ENCODE measurements at places on chromosomes 1 and 21.
A peak's percentile ranks its signal among the peaks of the same experiment; 100 is the strongest.

DNA sequence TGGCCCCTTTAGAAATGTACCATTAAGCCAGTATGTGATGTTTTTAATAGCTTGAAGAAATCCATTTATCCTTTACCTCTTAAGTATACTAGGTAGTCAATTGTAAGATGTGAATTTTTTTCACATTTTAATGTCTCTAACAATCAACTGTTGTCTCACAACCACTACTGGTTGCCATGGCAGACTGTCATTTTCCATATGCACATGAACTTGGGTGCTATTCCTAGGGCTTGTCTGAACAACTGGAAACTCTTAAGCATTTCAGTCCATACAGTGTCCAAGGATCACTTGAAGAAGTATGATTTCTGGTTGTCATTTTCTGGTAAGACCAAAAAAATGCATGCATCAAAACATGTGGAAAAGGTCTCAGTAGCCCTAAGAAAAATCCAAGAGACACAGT, 315.1 kb downstream of the HHIPL2 start:
- no peak for DNase-seq

- DNase-seq = no peak
Observed at GRCh38 chr1:198272492-198272891, 115.7 kb downstream of the NEK7 start.

GRCh38 chr1:1272341-1273208, 1.1 kb downstream of the UBE2J2 start:
- no peak for DNase-seq

DNA sequence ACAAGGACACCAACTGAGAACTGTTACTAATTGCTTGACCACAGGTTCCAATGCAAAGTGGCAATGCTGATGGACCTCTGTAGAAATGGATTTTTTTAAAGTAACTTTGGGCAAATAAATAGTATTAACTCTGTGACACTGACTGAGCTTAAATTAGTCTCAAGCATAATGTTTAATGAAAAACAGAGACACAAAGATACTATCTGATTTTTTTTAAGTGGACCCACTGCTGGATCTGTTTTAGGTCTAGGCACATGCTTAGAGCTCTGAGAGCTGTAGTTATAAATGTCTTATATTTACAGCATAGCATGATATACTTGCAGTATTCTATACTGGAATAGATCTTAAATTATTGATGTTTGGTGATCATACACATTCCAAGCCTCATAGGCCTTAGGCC, 481.6 kb upstream of the LRRC7 start:
- DNase-seq = no peak

- no peak for DNase-seq
Observed at GRCh38 chr1:39859859-39860812, 23.2 kb downstream of the TRIT1 start.

GRCh38 chr1:89780721-89781120, 40.1 kb upstream of the LRRC8D start:
- no peak for DNase-seq

DNA sequence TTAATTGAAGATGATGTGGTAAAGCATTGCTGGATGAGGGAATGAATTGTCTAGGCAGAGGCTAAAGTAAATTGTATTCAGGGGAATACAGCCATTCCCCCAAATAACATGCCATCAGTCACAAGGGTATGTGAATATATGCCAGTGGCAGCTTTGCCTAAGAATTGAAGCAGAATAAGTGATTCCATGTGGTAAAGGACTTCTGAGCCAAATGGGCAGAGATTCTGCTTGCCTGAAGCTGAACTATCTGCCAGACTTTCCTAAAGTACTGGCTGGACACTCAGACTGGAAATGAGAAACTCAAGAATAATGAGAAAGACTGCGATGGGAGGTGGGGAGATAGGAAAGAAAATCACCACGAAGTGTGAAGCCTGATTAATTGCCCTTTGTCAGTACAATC, 2.4 kb downstream of the LIX1L start:
- no peak for DNase-seq

- peak; percentile 96 for DNase-seq
Observed at GRCh38 chr21:43938751-43939442, 73.2 kb upstream of the TRAPPC10 start.

DNA sequence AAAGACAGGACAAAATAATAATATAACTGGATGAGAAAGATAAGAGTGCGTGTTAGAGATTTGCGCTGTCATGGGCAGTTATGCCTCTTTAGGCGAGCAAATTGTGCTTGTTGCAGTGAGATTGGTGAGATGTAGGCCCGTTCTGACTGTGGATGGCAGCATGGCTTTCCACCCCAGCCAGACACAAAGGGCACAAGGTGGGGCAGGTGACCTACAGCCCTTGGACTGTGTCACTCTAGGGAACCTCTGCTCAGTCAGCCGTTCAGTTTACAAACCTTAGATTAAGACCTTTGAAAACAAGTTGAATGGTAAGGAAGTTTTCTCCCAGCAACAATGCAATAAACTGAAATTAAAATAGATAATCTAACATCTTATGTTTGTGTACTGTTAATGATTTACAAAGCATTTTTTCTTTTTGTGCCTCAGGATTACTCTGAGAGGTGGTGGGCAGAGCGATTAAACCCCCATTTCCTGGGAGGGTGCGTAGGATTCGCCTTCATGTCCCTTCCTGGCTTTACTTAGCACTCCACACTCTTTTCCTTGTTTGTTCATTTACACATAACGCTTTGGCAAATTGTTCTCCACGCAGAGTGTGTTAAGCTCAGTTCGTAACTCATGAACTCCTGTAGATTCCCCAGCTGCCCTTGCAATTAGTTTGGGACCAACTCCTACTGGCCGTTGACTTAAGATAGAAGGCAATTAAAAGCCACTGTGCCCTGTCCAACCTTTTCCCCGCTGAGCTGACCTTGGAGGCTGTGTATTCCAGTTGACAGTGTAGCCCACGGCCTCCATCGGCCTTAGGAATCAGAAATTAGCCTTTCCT, 58.1 kb upstream of the IGSF5 start:
- DNase-seq = no peak

GRCh38 chr1:169698976-169699375, 12.4 kb downstream of the SELL start:
- DNase-seq = no peak

- no peak for DNase-seq
Observed at GRCh38 chr1:197437601-197438000, 169.5 kb downstream of the CRB1 start.

DNA sequence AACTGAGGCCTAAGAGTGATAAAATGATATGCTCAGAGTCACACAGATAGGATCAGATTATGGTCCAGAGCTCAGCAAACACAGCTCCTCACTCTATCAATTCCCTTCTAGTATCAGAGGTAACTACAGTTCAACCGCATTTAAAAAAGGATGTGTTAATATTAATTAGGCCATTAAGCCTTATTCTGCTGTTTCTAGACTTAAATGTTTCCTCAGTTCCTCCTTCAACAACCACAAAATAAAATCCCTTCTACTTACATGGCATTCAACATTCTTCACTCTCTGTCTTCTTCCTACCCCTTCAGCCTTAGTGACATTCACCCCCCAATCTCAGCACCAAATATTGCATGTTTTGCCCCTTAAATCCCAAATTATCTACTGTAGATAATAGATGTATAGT, 254.9 kb downstream of the PLPP3 start:
- DNase-seq = no peak

DNA sequence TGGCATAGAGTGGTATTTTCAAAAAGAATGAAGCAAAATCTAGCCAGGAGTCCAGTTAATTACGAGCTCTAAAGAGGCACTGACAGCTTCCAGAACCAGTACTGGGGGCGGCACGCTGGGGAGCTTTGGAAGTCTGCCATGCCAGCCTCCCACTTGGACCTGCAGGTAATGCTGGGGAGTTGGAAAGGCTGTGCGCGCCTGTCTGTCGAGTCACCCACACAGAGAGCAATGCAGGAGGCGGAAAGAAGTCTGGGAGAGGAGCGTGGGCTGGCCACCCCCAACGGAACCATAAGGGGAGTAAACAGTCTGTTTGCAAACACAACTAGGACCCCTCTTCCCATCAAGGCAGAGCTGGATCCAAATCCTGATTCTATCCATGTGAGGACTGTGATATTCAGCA, 84.5 kb downstream of the BEND5 start:
- DNase-seq = no peak

GRCh38 chr1:10540277-10541005, 65.7 kb downstream of the PEX14 start:
- no peak for DNase-seq

- no peak for DNase-seq
Observed at GRCh38 chr1:239274242-239274830, 112.0 kb upstream of the CHRM3 start.

DNA sequence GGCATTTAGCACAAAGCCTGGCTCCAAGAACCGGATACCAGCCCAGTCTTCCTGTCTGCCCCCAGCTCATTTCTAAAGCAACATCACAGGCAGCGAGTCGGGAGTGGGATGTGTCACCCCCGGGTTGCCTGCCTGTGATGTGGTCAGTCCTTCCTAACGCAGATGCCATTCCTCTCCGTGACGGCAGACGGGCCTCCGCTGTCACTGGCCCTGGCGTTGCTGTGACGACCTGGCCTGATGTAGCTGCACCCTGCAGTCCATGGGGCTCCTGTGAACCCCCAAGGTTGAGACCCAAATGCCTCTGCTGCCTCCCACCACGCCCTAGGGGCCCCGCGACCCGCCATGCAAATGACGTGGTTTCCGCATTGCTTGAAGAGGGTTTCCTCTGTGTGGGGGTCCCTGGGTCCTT, 12.3 kb downstream of the TNFRSF1B start:
- no peak for DNase-seq

DNA sequence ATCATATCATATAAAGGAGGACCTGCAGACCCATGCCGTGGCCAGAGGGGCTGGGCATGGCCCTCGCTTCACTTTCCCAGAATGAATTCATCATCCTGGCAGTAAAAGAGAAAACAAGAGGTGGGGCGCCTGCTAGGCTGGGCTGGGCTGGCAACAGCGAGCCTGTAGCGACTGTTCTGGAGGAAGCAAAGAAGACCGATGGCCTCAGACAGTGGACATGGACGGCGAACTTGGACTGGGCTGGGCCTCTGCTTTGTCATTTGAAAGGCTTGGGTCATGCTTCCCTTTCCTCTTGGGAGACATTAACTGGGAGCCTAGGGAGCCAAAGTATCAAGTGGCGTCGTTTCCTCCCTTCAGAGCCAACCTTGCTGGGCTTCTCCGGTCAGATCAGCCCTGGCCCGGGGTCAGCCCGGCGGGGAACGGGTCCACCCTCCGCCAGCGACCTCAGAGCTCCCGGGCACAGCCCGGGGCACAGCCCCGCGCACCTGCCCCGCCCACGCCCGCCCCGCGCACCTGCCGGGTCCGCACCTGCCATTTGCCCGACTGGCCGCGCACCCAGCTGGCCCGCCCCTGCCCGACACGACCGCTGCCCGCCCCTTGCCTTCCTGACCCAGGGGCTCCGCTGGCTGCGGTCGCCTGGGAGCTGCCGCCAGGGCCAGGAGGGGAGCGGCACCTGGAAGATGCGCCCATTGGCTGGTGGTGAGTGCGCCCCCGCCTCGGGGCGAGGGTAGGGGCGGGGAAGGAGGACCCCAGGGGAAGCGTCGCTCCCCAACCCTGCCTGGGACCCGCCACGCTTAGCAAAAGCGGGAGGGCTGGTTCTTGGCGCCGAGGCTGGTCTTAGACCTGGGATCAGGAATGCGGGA, at the start of gene FAM3B:
TSS of gene FAM3B (plus strand) at position 602 of the 863 bp plus-strand sequence. CDS start at position 681, 79 bp downstream.
- DNase-seq = no peak

Data from GM12892 (cell line).